ENCODE measurements at places on chromosomes 3 and 15.

- no peak for DNase-seq
Measured at GRCh38 chr3:23440416-23441294, 237.5 kb downstream of the UBE2E2 start.

- no peak for DNase-seq
Measured at GRCh38 chr15:66706840-66707239, 4.8 kb downstream of the SMAD6 start.

- no peak for DNase-seq
Measured at GRCh38 chr3:105798381-105798934, 70.4 kb downstream of the CBLB start.

DNA sequence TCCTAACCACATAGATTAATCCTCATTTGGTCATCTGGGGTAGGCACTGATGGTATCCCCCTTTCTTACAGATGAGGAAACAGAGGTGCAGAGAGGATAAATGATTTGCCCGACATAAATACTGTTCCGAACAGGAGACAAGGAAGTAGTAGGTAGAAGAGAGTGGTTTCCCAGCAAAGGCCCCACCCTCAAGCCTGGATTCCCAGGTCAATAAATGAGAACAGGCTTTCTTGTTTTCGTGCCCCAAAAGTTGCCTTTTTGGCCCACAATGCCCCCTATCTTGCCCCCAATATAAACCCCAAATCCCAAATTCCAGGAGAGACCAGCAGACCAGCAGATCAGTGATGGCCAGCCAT lies 125.5 kb upstream of the PRR20G start:
- no peak for DNase-seq

GRCh38 chr3:184110316-184110725 lies 13.5 kb downstream of the HTR3E start:
- DNase-seq = no peak

- DNase-seq = peak; percentile 37
Measured at GRCh38 chr15:67091071-67091979, 25.9 kb downstream of the SMAD3 start.

- DNase-seq = no peak
Measured at GRCh38 chr15:38698254-38698653, 133.6 kb upstream of the RASGRP1 start.

DNA sequence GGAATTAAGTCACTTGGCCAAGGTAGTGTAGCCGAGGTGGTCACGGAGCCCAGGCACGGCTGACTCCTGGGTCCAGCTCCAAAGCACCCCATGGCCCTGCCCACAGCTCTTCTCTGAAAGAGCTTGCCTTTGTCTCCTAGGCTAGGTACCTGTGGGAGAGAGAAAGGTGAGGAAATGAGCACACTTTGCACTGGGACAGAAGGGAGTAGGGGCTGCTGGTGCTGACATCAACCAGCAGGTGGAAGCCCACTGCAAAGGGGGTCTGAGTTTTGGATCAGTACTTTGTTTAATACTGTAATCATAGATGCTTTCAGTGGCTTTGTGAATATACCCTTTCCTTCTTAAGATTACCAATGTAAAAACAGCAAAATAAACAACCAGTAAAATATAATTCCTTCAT lies 128.3 kb upstream of the EIF1B start:
- DNase-seq = no peak

DNA sequence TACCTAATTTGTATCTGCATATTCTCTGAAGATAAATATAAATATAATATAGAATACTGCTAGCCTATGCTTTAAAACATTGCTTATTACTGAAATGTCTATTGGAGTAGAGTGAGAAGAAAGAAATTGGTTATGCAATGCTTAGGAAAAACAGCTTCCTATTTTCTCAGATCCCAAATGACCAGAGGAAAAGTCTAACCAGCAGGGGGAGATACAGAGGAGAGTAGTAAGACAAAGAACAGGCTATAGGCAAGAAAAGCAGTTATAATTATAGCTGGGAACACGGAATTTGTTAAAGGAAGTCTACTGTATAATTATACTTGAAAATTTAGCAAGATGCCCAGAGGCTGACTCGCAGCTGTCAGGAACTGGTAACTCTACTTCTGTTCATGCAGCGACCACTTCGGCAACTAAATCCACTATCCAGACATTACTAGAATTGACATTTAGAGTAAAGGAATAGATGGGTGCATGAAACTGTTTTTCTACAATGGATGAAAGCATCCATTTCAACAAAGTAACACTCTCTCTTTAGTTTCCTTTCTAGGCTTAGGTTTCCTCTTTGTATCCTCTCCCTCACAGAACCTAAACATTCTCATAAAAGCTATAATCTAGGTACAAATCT lies 97.2 kb downstream of the TBC1D5 start:
- DNase-seq = no peak

DNA sequence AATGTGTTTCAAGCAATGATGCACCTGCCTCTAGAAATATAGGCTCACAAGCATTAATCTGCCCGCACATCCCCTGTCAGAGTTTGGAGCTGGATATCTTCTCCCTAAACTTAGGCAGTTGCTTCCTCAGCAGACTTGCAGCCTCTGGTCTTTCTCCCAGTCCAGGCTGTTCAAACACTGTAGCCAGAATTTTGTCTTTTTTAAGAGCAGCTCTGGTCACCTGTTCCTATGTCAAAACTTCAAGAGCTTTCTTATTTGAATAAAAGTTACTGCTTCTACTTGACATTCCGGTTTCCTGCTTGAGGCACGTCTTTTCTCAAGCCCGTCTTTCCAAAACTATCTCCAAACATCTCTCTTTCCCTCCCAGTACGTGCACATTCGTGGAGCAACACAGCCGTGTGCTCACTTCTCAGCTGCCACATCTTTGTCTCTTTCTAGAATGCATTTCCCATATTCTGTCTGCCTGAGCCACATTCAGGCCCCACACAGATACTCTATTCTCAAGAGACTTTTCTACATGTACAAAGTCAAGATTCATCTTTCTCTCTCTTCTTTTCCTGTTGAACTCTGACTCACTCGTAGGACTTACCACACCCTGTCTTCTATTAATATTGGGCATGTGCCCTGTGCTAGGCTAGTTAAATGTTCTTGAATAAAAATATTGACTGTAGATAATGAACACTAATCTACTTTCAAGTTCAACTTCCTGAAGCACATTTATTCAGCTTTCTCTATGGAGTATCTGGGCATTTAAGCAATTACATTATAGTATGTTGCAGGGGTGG lies 307.7 kb upstream of the SOX2 start:
- no peak for DNase-seq

GRCh38 chr3:77354958-77355357 lies 315.1 kb downstream of the ROBO2 start:
- no peak for DNase-seq

DNA sequence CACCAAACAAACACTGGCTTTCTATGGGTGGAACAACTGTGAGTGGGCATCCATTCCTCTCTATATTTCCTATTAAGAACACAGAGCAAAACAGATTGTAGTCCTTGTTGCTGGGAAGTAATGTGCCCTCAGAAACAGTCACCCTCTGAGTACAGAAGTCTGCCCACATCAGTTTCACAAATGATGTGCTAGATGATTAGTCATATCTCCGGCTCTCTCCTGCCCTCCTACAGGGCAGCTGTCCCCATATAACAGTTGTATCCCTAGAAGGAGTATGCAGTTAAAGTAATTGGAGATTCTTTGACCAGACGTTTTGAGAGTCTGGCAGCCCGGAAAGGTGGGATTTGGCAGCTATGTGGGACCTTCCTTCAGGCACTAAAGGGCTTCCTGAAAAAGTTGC lies 159.9 kb downstream of the APBA2 start:
- DNase-seq = no peak

DNA sequence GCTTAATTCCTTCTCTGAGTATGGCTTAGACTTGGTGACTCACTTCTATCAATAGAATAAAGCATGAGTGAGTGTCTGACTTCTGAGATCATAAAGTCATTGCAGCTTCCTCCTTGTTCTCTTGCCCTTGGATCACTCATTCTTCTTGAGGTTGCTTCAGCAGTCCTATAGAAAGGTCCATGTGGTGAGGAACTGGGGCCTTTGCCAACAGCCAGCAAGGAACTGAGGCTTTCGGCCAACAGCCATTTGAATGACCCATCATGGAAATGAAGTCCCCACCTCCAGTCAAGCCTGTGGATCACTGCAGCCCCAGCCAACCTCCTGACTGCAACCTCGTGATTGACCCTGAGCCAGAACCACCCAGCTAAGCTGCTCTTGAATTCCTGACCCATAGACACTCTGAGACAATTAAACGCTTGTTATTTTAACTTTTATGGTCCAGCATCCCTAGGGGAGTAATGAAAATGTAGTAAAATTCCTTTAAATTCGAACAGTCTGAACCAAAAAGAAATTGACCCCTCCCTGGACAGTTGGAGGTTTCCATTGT lies 84.5 kb downstream of the WDR76 start:
- DNase-seq = no peak

DNA sequence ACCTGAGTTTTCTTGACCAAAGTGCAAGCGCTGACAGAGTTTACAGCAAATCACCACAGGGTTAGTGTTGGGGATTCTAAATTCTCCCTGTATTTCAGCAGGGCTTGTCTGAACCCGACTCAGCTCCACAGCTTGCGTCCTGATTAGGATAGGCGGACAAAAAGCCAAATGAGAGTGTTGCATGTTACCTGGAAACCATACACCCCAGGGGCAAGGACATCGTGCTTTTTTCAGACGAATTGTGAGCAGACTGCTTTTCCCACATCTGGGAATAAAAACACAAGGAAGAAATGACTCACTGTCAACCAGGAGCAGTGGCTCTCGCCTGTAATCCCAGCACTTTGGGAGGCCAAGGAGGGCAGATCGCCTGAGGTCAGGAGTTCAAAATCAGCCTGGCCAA lies 3.0 kb downstream of the DZIP1L start:
- DNase-seq = no peak

GRCh38 chr15:73924171-73924921 lies 1.9 kb upstream of the LOXL1 start:
- no peak for DNase-seq

GRCh38 chr3:14649466-14649865 lies 2.1 kb upstream of the CCDC174 start:
- no peak for DNase-seq

GRCh38 chr3:124415446-124415960 lies 314.7 kb upstream of the UMPS start:
- DNase-seq = no peak

GRCh38 chr3:124818398-124819091 lies 68.6 kb downstream of the ITGB5 start:
- no peak for DNase-seq

GRCh38 chr3:148681080-148681479 lies 16.6 kb upstream of the AGTR1 start:
- DNase-seq = no peak

DNA sequence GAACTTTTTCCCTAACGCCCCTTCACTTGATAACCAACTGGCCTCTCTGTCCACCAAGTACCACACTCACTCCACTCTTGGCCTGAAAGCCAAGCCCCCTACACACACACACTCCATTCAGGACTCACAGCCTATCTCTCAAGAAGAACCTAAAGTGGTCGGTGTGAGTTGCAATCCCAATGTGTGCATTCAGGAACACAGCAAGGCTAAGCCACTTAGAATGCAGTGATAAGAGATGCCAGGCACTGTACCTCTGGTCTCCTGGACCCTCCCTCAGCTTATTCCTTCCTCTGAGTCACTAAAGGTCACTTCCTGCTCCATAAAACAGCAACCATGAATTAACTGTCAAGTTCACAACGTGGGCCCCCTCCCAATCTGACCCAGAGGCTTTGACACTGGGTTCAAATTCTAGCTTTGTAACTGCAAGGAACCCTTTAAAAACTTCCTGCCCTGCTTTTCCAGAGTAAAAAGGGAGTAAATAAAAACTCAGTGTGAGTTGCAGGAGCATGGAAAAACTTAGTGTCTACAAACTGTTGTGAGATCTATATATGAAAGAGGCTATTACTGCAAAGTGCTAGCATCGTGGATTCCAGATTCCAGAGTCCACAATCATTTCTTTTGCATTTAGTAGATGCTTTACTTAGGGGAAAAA lies 17.6 kb upstream of the KCNMB3 start:
- DNase-seq = no peak

GRCh38 chr3:47485812-47486211 lies 10.1 kb upstream of the SCAP start:
- DNase-seq = no peak

DNA sequence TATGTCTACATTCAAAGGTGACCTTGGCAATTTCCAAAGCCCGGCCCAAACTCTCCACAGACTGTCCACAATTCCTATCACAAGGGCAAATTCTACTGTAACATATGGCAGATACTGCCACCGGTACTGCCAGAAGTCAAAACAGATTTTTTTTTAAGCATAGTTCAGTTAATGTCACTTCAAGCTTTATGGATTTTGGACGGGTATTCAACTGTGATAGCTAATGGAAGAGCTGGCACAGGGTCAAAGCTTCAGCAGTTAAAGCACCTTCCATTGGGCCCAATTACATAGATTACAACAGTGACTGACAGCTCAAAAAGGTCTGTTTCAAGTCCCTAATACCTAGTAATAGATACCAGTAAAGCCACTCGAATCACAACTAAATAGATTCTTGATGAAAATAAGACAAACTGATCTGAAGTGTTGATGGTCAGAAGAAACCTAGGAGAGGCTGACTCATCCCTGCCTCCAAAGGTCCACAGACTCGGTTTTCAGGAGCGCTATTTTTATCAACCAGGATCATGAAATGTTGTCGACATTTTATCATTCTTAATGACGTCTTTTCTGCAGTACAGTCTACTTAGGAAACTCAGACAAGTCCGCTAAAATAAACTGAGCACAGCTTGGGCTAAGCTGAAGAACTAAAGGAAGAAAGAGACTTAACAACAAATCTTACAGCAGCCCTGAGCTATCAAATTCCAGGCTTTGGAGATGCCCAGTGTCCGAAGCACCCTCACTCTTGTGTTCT lies 38.7 kb downstream of the ANXA2 start:
- DNase-seq = no peak

DNA sequence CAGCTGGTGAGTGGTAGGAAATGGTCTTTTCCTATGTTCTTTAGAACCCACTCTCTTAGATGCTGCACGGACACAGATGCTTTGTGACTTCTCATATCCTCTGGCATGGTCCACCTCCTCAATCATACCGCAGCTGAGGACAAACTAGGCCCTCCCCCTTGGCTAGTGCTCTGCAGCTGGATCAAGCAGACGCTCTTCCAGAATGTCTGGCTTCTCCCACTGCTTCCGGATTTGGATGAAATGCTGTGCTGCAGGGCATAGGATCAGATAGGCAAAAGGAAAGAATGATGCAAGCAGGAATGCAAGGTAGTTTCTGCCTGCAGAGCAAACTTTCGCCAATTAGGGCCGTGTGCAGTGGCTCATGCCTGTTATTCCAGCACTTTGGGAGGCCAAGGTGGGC lies 75.7 kb upstream of the SLC4A7 start:
- DNase-seq = no peak

GRCh38 chr3:43144761-43145490 lies 39.0 kb upstream of the POMGNT2 start:
- DNase-seq = no peak

DNA sequence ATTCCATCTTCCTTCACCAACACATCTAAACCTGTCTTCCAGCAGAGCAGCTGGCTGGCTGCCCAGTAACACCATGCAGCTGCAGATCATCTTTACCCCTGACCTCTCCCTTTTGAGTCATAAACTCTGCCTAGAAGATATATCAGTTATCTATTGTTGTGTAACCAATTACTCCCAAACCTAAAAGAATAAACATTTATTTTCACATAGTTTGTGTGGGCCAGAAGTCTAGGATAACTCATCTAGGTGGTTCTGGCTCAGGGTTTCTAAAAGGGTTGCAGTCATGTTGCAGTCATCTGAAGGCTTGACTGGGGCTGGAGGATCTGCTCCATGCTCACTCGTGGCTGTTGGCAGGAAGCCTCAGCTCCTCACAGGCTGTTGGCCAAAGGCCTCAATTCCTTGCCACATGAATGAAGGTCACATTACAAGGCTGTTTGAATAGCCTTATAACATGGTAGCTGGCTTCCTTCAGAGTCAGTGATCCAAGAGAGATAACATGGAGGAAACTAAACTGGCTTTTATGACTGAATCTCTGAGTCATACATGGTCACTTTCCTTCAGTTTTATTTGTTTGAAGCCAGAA lies 92.8 kb downstream of the GOLIM4 start:
- no peak for DNase-seq
